ENCODE measurements at places on chromosomes 3 and 15. TPM values are rescaled to one million over a fixed set of nuclear protein-coding genes. Genes with fewer than 3 reads are reported as not detected.

Gene SEMA3G
- total RNA-seq: 6.5 TPM

Gene SPINK8
- not detected for total RNA-seq

Gene KLHL6
- 0.04 TPM for total RNA-seq

DNA sequence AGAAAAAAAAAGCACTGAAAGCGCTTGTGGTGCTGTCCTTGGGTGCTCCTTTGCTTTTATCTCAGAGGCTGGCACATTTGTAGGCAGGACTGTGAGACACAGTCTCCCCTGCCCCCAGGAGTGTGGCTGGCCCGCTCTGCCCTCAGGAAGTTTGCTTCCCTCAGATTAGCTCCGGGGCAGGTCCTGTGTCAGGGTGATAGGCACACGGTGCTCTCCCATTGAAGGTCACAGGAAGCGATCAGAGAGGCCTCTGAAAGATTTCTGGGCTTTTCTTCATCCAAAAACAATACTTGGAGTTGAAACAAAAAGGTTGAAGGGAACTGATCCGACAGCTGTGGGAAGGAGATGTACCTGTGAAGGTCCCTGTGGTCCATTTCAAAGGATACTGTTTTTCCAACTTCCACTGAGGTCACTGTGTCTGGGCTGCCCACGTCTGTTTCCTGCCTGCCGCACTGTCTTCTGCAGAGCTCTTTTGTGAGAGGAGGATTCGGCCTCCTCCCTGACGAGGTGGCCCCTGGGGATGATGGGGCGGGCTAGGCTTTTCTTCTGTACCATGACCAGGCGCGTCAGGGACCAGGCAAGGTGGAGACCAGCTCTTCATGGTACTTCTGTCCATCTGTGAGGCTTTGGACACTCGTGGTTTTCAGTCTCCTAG lies 330.5 kb upstream of the CTDSPL start:
- no peaks in the 10 kb centered on the region for H3K36me3 ChIP-seq
- DNase-seq: no peak
- no peak overlapping the region for H3K4me3 ChIP-seq
- H3K27ac ChIP-seq: no peak overlapping the region
- no peaks in the 10 kb centered on the region for H3K4me1 ChIP-seq

GRCh38 chr3:32667072-32667582 lies 17.9 kb upstream of the CNOT10 start:
- no peaks in the 10 kb centered on the region for H3K4me1 ChIP-seq
- no peaks in the 10 kb centered on the region for H3K27me3 ChIP-seq
- no peak for DNase-seq
- no peaks in the 10 kb centered on the region for H3K36me3 ChIP-seq

DNA sequence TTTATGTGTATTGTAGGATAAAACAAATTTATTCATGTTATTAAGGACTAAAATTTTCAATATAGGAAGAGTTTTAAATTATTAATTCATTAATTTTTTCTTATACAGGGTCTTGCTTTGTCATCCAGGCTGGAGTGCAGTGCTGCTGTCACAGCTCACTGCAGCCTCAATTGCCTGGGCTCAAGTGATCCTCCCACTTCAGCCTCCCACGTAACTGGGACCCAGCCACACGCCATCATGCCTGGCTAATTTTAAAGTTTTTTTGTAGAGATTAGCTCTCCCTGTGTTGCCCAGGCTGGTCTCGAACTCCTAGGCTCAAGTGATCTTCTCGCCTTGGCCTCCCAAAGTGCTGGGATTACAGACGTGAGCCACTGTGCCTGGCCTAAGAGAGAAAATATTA lies 14.7 kb downstream of the CCNB2 start:
- H3K27me3 ChIP-seq: no peaks in the 10 kb centered on the region
- no peak for DNase-seq
- no peaks in the 10 kb centered on the region for H3K4me1 ChIP-seq
- no peak overlapping the region for H3K4me3 ChIP-seq
- H3K27ac ChIP-seq: no peak overlapping the region
- peaks cover 16% of the 10 kb centered on the region for H3K36me3 ChIP-seq

DNA sequence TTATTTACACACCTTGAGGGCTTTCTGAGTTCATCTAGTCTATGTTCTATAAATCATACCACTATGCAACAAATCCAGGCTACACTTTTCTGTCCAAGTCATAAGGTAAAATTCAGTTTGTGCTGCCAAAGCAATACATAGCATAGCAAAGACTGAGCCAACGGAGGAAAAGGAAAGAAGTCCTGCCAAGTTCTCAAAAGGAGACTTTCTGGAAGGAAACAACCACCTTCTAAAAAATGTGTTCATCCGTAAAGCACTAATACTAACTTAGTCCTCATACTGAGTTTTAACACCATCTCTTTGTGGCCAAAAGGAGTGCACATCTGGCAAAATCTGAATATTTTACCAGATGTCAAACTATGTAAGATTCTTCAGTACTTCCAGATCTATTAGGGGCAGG lies 620.2 kb downstream of the RBMS3 start:
- H3K4me3 ChIP-seq: no peak overlapping the region
- H3K36me3 ChIP-seq: no peaks in the 10 kb centered on the region
- H3K4me1 ChIP-seq: peaks cover 5% of the 10 kb centered on the region
- no peak for DNase-seq

All from cardiac muscle cell (in vitro differentiated cells and primary cell).